ENCODE measurements at places on chromosomes 12 and 14.

GRCh38 chr12:94982456-94982855, 21.0 kb downstream of the NDUFA12 start:
- DNase-seq, result no peak

DNA sequence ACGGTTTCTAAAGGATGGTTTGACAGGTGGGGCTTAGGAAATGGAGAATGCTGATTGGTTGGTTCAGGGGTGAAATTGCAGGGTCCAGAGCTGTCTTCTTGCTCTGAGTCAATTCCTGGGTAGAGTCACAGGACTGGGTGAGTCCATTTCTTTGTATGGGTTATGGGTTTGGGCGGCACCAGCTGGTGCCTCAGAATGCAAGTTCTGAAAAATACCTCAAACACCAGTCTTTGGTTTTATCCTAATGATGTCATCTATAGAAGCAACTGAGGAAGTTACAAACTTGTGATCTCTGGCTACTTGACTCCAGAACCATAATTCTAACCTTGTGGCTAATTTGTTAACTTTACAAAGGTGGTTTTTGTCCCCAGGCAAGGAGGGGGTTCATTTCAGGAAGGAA, 47.6 kb upstream of the EIF5 start:
- no peak for DNase-seq

DNA sequence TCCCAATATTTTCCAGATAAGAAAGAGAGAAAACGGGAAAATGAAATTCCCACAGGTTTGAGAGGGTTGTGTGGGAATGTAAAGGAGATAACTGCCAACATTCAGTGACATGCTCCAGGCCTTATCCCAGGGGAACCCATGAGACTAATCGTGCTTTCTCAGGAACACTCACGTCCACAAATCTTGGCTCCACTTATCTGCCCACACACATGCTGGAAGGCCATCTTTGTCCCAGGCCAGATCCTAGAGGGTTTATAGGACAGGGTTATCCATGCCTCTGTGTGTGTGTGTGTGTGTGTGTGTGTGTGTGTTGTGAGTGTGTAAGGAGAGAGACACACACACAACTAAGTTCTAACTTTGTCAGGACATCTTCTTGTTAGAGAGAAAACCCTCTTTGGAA, 182.2 kb upstream of the E2F7 start:
- no peak for DNase-seq

GRCh38 chr14:95033031-95033430, 124.3 kb downstream of the DICER1 start:
- DNase-seq, result no peak

GRCh38 chr14:62844546-62844945, 200.7 kb downstream of the KCNH5 start:
- DNase-seq, result no peak

DNA sequence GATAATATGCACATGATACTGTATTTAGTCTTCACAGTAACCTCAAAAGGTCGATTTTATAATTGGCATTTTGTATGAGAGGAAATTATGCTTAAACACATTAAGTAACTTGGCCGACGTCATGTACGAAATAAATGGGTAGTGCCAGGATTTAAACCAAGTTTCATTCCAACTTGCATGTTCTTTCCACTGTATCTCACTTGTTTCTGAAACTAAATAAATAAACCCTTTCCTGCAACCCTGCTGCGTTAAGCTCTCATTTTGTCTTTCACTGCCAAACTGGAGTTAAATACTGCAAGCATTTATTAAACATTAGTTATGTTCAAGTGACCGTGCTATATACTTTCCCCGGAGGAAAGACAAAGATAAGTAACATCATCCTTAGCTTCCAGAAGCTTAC, 293.9 kb upstream of the PRKD1 start:
- no peak for DNase-seq

GRCh38 chr14:48725051-48725734, 861.0 kb downstream of the RPS29 start:
- no peak for DNase-seq

DNA sequence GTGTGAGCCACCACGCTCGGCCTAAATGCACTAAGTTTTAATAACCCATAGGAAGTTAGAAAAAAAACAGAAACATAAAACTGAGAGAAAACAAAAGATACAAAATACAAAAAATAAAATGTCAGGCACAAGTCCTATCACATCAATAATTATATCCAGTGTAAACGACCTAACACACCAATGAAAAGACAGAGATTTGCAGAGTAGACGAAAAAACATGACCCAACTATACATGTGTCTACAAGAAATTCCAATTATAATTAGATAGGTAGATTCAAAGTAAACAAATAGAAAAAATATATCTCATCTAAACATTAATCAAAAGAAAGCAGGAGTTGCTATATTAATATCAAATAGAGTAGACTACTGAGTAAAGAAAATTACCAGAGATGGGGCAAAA, 69.4 kb upstream of the NUDT4 start:
- DNase-seq, result no peak

DNA sequence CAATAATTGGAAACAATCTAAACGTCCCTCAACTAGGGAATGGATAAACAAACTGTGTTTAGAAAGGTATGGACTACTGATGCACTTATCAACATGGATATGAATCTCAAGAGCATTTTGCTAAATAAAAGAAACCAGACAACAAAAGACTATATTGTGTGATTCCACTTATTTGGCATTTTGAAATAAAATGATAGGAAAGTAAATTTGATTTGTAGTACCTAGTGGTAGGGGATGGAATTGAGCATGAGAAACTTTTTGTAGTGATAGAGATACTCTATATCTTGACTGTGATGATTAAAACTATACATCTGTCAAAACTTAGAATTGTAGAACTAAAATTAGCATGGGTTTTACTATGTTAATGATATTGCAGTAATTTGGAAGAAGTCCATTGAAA, 87.1 kb downstream of the ARID2 start:
- no peak for DNase-seq

DNA sequence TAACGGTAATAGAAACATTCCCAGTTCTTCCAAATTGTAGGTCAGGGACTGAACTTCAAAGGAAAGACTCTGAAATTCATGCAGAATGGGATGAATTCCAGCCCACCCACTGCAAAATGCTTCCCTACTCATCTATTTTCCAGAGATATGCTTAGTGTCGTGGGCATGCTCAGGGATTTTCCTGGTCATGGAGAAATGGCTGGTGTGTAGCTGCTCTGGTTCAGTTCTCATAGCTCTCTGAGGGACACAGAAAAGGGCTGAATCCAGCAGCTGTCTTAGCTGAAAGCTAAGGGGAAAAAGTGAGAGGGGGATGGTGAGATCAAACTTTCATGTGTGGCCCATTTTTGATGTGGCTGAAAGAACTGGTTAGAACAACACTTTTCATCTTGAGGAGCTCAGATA, 72.9 kb upstream of the KRAS start:
- DNase-seq, result no peak

GRCh38 chr12:11953523-11953922, 117.2 kb upstream of the BCL2L14 start:
- DNase-seq, result no peak

GRCh38 chr14:22070119-22070982, 396.7 kb upstream of the OR4E1 start:
- peak; percentile 43 for DNase-seq

Measured in CD4-positive, alpha-beta T cell treated with Interferon alpha-2 for 1 hour (primary cell).